ENCODE measurements at places on chromosomes 3 and 15. TPM values are rescaled to one million over a fixed set of nuclear protein-coding genes. Genes with fewer than 3 reads are reported as not detected.

- no peaks in the 10 kb centered on the region for H3K27me3 ChIP-seq
- no peak overlapping the region for H3K4me3 ChIP-seq
- H3K4me1 ChIP-seq, result no peaks in the 10 kb centered on the region
- DNase-seq, result no peak
- H3K27ac ChIP-seq, result no peak overlapping the region
These were observed 94.9 kb upstream of the NSMCE3 start for GRCh38 chr15:29364426-29365078.

DNA sequence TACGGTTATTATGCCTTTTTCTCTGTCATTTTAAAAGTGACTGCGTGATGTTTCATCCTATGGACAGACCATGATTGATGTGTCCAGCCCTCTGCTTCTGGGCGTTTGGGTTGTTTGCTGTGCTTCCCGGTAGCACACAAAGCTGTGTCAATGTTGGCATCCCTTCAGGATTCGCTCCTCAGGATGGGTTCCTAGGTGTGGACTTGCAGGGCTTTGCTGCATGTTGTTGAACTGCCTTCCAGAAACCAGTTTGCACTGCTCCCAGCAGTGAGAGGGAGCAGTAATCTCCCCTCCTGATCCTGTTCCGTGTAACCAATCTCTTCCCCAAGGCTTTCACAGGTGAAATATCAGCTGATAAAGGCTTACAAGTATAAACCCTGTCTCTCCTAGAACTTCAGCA lies 787 bp downstream of the TRPM1 start:
- H3K27ac ChIP-seq, result no peak overlapping the region
- H3K27me3 ChIP-seq, result no peaks in the 10 kb centered on the region
- H3K4me3 ChIP-seq, result no peak overlapping the region
- no peaks in the 10 kb centered on the region for H3K36me3 ChIP-seq
- peaks cover 22% of the 10 kb centered on the region for H3K4me1 ChIP-seq

GRCh38 chr15:49428409-49429095 lies 5.5 kb downstream of the FGF7 start:
- H3K4me1 ChIP-seq, result no peaks in the 10 kb centered on the region
- no peak for DNase-seq
- no peaks in the 10 kb centered on the region for H3K27me3 ChIP-seq
- no peak overlapping the region for H3K27ac ChIP-seq

PLA2G4B gene
- total RNA-seq, result 17.4 TPM

SLC28A1 gene
- 0.26 TPM for total RNA-seq

- no peaks in the 10 kb centered on the region for H3K36me3 ChIP-seq
- H3K4me3 ChIP-seq, result no peak overlapping the region
- DNase-seq, result peak; percentile 97
- no peaks in the 10 kb centered on the region for H3K27me3 ChIP-seq
- H3K27ac ChIP-seq, result no peak overlapping the region
These were observed 104.8 kb downstream of the ETFA start for GRCh38 chr15:76206325-76206976.
